Activated CD8-positive, alpha-beta memory T cell treated with anti-CD3 and anti-CD28 coated beads for 1 hour (primary cell): ENCODE measurements at places on chromosomes 3 and 15.

DNA sequence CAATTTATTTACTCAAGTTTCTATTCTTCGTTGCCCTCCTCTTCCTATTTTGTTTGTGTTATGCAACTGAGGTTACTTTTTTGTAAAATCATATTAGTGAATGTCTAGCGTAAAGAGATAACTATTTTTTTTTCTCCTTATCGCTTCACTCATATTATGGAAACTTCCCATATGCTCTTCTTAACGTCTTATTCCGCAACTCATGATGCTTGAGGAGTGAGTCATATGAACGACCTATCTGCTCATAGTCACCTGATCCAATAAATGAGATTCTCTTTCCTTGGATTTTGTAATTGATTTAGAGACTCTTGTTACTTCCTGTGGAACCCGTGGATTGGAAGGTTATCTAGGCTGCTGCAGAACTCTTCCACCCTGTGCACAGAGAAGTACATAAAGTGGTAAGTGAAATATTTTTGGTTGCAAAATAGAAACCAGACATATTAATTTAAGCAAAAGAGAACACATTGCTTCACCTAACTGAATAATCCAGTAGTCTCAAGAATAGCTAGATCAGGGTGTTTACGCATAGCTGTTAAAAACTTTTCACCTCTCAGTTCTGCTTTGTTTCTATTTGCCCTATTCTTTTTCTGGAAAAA lies 719.3 kb upstream of the SGO1 start:
- no peak for DNase-seq

DNA sequence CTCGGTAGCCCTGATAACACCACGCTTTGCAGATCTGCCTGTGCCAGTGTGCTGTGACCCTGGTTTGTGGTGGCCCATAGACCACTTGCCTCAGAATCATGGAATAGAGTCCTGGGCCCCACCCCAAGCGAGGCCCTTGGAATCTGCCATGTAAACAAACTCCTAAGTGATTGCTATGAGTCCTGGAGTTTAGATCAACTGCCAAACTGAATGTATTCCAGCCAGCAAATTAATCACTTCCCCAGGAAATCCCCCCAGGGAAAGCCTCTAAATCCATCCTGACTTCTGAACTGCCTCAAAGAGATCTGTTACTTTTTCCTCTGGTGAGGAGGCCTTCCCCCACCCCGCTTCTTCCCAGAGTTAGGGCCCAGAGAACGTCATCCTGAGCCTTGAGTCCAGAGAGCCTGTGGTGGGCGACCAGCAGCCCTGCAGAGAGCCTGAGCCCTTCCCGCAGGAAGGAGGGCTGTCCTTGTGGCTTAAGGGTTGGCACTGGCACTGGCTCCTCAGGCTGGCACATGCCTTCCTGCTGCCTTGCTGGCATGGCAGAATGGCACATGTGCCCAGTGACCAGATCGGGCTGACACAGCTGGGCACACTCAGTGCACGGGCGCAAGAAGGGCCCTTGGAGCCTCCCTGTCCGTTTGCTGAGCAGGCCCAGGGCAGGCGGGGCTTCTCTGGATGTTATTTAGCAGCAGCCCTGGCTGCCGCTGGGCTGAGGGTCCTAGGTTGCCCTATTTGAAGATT lies 50.6 kb upstream of the PLXNA1 start:
- no peak for DNase-seq

DNA sequence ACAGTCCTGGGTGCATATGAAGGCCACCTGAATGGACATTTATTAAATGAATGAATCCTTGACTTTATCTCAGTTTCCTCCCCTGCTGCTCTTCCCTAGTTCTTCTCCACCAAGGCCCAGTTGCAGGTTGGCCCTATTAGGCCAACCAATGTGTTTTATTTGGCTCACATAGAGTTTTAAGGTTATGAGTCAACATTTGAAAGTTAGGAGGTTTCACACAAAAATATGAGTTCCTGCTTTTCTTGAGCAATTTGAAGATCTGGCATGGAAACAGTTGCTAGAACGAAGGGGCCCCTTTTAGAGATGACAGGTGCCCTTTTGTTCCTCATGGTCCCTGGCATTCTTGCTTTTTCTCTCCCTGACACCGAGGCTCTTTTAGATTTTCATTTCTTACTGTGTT lies 83.0 kb upstream of the PDZRN3 start:
- no peak for DNase-seq

- DNase-seq, result no peak
Measured at GRCh38 chr15:88690331-88690730, 51.5 kb downstream of the ISG20 start.

DNA sequence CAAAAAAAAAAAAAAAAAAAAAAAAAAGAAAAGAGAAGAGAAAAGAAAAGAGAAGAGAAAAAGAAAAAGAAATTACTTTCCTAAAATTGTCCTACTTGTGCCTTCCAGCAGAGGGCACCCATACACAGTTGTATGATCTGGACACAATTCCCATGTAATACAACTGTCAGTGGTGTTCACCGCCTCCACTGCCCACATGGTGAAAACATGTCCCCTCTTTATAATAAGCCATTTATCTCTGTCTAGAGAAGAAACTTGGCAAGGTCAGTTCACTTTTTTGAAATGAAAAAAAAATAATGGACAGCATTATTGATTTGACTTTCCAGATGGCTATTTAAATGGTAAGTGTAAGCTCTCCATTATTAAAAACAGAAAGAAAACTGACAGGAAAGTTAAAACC lies 459.4 kb downstream of the GBE1 start:
- no peak for DNase-seq

- no peak for DNase-seq
Measured at GRCh38 chr3:5401002-5401401, 213.5 kb downstream of the EDEM1 start.

DNA sequence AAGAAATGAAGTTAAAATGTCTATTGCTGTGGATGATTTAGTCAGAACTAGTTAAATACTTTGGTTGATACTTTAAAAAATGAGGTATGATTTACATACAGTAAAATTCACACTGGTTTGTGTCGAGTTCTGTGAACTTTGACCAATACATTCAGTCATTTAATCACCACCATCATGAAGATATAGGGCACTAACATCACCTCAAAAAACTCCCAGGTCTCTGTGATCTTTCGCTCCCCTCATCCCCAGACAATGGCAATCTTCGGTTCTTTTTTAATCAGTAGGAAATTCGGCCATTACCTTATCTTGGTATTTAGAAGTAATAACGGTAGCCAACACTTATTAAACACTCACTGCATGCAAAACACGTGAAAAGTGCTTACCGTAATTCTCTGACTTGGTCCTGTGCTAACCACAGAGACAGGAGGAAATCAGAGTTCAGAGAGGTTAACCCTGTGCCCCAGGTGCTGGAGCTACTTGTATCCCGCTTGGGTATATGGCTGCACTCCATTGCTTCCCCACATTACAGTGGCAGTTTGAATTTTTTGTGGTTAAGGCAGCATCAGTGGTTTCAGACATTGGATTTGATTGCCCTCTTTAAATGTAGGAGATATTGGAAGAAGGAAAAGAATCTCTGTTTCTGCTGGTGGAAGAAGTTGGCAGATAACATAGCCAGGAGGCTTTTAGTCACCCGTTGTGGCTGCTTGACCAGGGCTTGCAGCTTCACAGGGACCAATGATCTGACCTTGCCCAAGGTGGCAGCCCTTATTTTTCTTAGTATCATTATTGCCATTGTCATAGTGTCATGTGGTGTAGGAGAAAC lies 4.2 kb downstream of the PLCL2 start:
- no peak for DNase-seq

DNA sequence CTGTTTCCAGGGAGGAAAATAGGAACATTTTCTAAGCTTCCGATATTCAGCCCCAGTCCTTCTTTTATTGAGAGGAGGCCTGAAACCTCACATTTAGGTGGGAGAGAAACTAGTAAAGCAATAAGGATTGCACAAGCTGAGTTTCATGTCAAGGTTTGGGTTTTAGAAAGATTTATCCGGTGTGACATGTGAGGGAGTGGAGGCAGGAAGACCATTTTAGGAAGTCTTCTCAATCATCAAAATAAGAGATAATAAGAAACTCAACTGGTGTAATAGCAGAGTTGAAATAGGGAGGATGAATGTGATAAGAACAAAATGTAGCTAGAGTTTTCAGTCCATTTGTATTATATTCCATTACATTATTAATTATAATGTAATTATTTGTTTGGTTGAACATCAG lies 27.7 kb upstream of the CLDN16 start:
- no peak for DNase-seq

- no peak for DNase-seq
Measured at GRCh38 chr3:11539677-11540076, 104.0 kb downstream of the VGLL4 start.

DNA sequence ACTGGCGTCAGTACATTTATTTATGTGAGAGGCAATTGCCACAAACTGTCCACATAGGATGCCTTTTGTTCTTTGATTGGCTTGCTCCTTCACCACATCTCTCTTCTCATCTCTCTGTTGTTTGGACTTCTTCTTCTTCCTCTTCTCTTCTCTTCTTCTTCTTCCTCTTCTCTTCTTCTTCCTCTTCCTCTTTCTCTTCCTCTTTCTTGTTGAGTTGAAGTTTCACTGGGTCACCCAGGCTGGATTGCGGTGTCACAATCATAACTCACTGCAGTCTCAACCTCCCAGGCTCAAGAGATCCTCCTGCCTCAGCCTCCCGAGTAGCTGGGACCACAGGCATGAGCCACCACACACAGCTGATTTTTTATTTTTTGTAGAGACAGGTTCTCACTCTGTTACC lies 67.7 kb upstream of the GSK3B start:
- no peak for DNase-seq

GRCh38 chr3:117019082-117019713 lies 309.6 kb downstream of the TUSC7 start:
- DNase-seq, result no peak

- DNase-seq, result no peak
Measured at GRCh38 chr3:8888301-8888915, 74.9 kb downstream of the RAD18 start.

DNA sequence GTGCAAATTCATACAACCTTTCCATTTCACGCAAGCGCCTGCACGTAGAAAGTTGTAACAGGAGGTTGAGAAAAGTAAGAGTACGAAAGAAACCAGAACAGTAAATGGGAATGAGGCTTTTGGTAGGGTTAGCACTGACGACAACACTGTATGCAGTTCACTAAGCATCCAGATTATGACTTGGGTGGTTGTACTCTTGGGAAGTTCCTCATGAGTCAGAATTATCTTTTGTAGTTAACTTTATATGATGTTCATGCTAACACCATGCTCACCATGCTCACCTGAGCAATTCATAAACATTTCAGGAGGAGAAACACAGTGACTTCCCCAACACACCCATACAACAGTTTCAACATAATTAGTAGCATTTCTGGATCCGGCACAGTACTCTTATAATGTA lies 3.0 kb upstream of the LPP start:
- no peak for DNase-seq

DNA sequence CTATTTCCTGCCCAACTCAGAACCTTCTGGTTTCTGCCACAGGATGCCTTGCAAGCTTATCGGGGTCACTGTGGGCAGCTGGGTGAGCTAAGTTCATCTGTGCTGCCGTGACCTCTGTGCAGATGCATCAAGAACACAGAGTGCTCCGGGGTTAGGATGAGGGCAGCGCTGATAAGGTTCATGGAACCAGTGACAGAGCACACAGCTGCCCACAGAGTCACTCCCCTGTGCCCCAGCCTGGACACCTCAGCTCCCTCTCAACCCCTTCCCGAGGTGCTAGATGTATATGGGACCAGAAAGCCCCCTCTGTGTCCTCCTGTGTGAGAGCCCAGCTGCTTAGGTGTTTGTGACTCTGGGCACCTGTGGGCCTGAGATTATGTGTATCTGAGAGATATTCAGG lies 15.8 kb upstream of the ALAS1 start:
- no peak for DNase-seq

GRCh38 chr15:94362385-94363092 lies 131.2 kb downstream of the MCTP2 start:
- DNase-seq, result no peak

GRCh38 chr3:133268726-133269134 lies 131.1 kb upstream of the BFSP2 start:
- no peak for DNase-seq

- no peak for DNase-seq
Measured at GRCh38 chr15:81363718-81364500, 10.1 kb downstream of the TMC3 start.

DNA sequence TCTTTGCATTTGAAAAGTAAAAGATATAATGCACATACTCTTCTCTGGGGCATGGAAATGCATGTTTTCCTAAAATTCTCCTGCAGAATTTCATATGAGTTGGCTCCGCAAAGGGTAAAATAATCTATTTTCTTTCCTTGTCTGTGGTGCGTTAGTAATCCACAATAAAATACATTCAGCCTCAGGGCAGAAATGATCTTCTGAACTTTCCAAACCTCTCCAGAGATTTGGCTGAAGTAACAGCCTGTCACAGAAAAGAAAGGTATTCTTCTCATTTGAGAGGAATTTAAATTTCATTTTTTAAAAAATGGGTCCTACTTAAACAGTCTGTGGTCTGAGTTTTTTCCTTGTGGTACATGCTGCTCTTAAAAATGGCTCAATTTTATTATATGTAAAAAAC lies 182.7 kb upstream of the DCBLD2 start:
- no peak for DNase-seq

GRCh38 chr3:174168026-174168425 lies 691.1 kb upstream of the NAALADL2 start:
- no peak for DNase-seq

DNA sequence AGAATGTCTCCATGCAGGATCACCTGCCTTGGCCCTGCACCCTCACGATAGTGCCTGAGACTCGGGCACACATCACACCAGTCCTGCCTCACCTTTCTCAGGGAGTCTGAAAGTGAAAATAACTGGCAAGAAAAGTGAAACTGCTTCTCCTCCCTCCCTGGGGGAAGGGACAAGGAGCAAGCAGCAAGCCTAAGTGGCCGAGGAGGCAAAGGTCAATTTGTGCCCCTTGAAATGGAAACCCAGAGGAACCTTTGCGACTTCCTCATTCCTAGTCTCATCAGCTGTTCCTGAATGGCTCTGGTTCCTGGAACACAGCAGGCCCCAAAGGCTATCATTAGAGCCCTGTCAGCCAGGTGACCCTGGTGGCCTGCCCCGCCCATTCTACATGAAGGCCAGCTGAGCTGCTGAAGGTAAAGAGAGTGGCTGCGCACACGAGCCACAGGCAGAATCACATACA lies 28.0 kb upstream of the SLCO2A1 start:
- DNase-seq, result no peak
